ENCODE measurements at places on chromosomes 2 and 18. TPM values are rescaled to one million over a fixed set of nuclear protein-coding genes. Genes with fewer than 3 reads are reported as not detected.

GRCh38 chr2:13584020-13584419 is 867.3 kb downstream of the TRIB2 start:
- no peak for DNase-seq

DNA sequence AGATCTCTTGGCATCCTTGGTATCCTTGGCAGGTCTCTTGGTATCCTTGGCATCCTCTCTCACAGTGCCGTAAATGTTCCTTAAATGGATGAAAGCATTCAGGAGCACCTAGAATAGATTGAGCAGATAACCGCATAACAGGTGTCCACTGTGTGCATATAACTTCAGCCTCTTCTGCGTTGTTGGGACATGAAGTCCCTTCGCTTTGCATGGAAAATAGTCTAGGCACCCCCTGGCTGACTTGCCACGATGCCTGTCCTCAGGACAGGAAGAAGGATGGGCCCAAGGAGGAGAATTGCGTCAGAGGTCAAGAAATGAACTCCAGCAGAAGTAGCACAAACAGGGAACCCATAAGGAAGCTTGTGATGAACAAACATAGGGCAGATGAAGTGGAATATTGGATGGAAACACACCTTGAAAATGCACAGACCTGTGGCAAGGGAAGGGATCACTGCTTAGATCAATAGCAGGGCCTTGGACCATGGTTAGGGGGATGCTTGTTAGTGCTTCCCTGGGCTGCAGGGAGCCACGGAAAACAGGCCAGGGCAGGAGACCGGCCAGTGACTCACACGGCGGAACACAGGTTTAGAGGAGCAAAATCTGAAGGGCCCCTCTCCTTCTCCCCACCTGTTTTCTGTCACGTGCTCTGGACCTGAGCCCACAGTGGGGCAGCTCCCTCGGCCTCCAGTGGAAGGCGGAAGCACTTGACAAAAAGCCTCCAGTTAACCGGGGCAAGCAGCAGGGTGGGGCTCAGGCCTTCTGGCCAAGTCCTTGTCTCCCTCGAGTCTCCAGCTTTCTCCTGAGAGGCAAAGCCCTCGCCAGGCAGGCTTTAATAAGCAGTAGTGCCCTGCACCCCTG is 99.2 kb upstream of the ASAP2 start:
- no peak for DNase-seq

Gene EPAS1
- total RNA-seq = 6.1 TPM

DNA sequence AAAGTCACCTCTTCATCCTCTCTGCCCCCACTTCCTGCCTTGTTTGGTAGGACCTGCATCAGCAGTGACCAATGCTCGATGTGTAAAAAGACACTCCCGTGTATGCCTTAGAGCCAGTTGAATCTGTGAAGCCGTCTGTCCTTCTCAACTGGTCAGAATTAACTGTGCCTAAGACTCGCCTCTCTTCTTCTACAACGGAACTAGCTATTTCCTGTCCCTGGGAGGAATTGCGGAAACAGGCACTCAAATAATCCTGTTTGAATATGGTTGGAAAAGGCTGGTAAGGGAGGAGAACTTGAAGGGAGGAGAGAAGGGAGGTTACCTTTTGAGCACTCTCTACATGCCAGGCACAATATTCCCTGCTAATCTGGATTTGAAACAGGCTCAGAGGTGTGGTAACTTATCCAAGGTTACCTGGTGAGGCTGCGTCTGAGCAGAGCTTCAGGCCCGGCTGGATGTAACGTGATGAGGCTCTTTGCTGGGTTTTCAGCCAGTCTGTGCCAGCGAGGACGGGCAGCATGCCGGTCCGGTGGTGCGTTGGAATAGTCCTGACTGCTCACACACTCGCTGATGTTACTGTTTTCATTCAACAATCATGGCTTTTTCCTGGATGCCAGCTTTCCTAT is 127.0 kb downstream of the FAM168B start:
- DNase-seq = no peak

DNA sequence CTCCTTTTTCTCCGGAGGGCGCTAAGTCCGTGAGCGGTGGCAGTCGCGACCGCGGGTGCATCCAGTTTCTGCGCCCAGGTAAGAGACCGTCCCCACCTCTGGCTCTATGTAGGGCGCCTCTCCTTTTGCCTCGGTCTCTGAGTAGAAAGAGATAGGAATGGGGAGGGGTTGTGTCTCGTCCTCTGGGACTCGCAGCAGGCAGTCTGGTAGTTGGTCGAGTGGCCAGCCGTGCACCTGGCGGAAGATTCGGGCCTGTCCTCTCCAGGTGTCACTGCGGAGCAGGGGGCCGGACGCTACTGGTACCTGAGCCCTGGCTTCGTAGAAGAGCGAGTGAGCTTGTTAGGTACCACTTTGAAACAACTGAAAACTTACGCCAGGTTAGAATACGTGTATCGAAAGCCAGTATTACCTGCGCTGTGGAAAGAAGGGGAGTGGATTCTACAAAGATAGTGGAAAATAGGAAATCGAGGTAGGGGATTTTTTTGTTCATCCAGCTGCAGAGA is 403 bp downstream of the MAP2 start:
- no peak for DNase-seq

- DNase-seq = no peak
Observed at GRCh38 chr2:168196764-168197180, 50.6 kb downstream of the STK39 start.

DNA sequence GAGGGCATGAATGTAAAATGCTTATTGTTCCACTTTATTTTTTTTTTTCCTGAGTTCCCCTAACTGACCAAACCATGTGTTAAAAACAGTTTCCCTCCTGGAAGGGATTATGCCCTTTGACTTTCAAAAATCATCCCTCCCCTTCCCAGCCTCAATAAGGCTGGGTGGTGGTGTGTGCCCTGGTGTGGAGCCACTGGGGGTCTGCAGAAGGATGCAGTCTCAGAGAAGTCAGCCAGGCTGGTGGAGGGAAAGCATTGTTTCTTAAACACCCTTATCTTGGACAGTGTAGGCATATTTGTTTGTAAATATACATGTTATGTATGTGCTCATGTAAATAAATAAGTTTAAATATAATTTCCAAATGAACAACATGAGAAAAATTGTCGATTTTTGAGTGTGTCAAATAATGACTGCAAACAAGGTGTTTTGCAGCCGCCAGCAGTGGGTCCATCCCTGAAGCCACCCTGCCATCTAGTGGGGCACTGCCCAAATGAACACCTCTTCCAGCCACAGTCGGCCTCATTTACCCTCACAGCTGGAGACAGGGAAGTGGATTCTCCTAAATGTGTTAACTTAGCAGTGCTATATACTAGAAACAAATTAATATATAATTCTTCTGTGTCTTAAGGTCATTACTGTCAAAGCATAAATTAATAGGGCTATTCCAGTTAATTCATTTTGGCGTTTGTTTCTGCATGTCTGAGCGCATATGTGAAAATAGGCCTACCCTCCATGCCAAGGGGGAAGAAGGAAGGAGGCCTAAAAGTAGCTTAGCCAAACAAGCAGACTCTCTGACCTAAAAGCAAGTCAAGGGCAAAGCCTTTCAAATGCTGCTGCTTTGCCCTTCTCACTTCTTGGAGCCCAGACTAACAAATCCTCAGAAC is 209.6 kb upstream of the PIK3C3 start:
- DNase-seq = peak; percentile 61

GRCh38 chr2:143679617-143680016 is 550.4 kb downstream of the ARHGAP15 start:
- DNase-seq = no peak

GRCh38 chr2:98761909-98762308 is 31.0 kb upstream of the MGAT4A start:
- DNase-seq = no peak

Gene EIF2AK2
- 48.7 TPM for total RNA-seq

- DNase-seq = no peak
Observed at GRCh38 chr2:69100220-69100723, 87.3 kb downstream of the ANTXR1 start.

Gene FBXO36
- 6.2 TPM for total RNA-seq

Gene HOXD12
- total RNA-seq = not detected

DNA sequence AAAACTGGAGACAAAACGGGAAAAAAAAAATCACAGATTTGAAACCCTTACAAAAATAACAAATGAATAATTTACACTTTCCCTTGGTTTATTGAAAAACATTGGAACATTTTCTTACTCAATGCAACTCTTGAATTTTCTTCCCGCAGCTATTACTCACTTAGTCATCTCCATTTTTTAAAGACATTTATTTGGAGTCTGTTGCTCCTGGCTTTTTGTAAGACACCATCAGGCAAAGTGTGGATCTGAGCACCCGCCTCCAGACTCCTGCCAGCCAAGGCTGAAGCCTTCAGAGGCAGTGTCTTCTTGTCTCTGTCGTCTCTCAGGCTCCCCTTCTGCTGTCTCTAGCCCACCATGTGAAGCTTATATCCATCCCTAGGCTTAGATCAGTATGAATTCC is 46.2 kb downstream of the TRIB2 start:
- DNase-seq = peak; percentile 11

Gene CCDC178
- total RNA-seq = 1.1 TPM

Gene CDKL4
- total RNA-seq = 10.1 TPM

Gene SLC5A7
- 0.94 TPM for total RNA-seq

DNA sequence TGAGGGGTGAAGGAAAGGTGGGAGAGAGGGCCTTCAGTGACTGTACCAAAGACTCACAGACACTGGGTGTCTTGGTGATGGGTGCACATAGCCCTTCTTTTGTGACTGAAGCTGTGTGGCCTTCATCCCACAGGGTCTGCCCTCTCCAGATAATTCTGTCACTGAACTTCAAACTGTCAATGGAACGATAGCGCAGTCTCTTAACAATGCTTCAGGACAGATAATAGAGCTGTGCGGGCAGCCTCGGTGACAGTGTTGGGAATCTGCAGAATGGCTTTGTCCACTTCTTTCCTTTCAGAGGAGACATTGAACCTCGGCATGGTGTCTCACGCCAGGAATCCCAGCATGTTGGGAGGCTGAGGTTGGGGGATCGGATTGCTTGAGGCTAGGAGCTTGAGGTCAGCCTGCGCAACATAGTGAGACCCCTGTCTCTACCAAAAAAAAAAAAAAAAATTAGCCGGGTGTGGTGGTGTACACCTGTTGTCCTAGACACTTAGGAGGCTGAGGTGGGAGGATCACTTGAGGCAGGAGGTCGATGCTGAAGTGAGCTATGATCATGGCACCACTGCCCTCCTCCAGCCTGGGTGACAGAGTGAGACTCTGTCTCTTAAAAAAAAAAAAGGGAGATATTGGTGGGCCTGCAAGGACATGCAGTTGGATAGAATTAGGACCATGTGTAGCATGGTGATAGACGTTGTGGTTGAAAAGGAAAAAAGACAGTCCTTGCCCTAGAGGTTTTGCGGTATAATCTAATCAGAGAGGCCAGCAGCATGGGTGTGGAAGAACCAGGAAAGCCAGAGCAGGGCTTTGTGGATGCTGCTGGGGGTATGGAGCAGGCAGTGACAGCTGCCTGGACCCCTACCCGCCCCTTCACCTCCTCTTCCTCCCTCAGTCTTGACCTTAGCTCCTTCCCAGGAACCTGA is 91.4 kb downstream of the LDLRAD4 start:
- no peak for DNase-seq

DNA sequence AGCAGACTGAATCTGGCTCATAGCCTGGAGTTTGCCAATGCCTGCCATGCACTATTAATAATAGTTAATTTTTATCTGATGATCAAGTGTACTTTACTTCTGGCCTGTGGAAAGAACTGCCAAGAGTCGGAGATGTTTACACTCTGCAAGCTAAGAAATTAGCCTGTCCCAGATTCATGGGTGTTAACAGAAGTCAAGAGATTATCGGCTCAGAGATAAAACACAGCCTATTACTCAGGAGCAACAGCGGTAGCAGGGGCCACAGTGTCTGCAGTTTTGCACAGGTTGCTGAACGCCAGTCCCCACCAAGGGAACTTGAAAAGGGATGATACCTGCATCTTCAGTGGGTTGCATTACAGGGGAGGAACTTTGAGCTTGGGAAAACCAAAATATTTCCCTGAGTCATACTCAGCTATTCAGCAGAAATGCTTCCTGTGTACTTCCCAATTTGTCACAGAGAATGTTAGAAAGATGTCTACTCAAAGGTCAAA is 4.3 kb upstream of the ADI1 start:
- DNase-seq = no peak

GRCh38 chr2:167941604-167942003 is 305.8 kb downstream of the STK39 start:
- DNase-seq = no peak

GRCh38 chr2:162007447-162008040 is 66.5 kb downstream of the DPP4 start:
- DNase-seq = no peak

Gene DPP4
- total RNA-seq = 6.4 TPM

- no peak for DNase-seq
Observed at GRCh38 chr18:45793264-45793965, 32.1 kb upstream of the SIGLEC15 start.

Gene GALNT13
- total RNA-seq = 28.4 TPM

- no peak for DNase-seq
Observed at GRCh38 chr18:33840212-33840593, 262.2 kb downstream of the ASXL3 start.
